ENCODE measurements at places on chromosomes 13 and 19.

- DNase-seq, result no peak
These were observed 62.3 kb upstream of the UQCRFS1 start for GRCh38 chr19:29275266-29275665.

DNA sequence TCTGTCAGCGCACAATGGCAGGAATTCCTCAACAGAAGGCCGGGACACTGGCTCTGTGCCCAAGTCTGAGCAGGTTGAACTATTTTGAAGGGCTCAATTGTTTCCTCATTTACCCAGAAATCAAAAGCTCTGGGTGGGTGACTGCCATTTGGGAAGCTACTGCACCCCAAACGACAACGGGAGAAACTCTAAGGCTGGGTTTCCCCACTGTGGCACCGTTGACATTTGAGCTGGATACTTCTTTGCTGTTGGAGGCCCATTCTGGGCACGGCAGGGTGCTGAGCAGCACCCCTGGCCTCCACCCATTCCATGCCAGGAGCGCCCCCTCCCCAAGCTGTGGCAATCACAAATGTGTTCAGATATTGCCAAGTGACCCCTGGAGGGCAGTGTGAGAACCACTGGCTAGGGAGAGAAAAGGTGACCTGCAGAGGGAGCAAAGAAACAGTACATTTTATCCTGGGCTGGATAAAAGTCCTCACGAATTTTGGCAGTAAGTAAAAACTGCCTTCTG is 62.5 kb downstream of the RFX2 start:
- no peak for DNase-seq

- DNase-seq, result no peak
These were observed 5.2 kb downstream of the PRX start for GRCh38 chr19:40407714-40408597.

DNA sequence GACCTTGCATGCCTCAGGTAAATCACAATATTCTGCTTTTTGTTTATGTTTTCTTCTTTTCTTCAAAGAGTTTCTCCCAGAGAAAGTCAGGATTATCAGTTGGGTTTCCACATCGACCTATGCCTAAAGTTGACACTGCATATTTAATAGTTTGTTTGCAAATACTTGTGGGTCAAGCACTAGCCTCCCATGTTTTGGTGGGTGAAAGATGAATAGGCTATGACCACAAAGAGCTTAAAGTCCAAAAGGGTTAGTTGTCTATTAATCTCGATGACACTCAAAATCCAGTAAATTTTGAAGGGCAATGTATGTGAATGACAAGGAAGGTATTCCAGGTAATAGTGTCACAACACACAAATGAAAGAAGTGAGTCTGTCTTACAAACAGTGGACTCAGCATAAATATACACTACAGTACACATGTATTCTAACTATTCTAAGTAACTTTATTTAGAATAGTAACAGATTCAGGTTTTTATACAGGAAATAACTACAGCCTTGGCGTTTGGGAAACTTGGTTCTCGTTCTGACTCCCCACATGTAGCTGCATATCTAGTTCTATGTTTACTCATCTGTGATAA is 667.1 kb downstream of the PCDH17 start:
- no peak for DNase-seq

DNA sequence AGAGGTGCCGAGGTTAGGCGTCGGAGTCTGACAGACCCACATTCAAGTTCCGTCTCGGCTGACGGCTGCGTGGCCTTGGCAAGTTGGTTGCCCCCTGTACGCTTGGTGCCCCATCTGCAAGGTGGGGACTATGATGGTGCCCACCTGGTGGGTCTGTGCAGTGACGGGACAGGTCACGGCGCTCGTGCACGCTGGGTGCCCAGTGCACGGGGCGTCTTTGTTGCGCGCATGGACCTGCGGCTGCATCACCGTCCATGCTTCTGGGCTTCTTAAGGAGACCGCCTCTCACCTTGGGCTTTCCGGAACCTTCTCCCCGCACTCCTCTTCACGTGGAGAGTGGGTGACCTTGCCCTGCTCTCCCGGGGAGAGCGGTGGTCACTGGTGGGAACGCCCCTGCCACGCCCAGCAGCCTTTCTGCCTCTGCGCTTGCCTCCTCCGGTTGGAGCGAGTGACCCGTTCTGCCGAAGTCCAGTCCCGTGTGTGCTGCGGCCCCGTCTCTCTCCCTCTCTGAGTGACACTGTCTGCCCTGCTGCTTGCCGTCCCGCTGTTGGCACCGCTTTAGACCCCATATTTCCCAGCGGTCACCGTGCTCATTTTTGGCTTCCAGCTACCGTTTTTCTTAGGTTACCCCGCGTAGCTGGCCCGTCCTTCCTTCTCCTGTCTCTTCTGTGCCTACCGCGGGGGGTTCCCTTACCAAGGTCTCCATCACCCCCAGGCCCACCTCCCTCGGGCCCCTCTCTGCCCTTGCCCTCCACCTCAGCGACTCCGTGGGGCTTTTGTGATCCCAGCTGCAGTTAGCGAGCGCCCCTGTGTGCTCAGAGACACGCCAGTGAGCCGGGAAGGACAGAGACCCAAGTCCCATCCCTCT is 6.4 kb downstream of the ATP11A start:
- no peak for DNase-seq

- DNase-seq, result no peak
These were observed 57.6 kb downstream of the RCBTB2 start for GRCh38 chr13:48475230-48475629.

GRCh38 chr13:100751826-100752225 is 77.2 kb upstream of the TMTC4 start:
- peak; percentile 13 for DNase-seq

GRCh38 chr19:34994643-34995541 is 5.2 kb upstream of the GRAMD1A start:
- no peak for DNase-seq

- no peak for DNase-seq
These were observed 5.3 kb downstream of the MLNR start for GRCh38 chr13:49225223-49226042.

DNA sequence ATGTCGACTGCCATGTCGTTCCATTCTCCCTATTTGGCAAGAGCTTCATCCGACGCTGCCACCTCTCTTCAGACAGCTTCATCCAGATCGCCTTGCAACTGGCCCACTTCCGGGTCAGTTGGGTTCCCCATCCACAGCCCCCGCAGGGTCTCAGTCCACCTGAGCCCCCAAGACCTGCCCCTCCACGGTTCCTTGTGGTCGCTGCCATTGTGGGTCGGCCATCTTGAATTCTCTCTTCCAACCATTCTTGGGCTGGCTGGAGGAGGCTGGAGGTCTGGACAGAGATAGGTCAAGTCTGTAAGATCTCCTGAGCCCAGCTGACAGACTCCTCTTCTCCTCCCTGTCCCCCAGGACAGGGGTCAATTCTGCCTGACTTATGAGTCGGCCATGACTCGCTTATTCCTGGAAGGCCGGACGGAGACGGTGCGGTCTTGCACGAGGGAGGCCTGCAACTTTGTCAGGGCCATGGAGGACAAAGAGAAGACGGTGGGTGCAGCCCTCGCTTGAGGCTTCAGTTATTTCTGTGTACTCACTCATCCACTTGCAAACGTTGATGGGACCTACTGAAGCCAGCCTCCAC is 19.5 kb downstream of the CPT1C start:
- DNase-seq, result no peak

DNA sequence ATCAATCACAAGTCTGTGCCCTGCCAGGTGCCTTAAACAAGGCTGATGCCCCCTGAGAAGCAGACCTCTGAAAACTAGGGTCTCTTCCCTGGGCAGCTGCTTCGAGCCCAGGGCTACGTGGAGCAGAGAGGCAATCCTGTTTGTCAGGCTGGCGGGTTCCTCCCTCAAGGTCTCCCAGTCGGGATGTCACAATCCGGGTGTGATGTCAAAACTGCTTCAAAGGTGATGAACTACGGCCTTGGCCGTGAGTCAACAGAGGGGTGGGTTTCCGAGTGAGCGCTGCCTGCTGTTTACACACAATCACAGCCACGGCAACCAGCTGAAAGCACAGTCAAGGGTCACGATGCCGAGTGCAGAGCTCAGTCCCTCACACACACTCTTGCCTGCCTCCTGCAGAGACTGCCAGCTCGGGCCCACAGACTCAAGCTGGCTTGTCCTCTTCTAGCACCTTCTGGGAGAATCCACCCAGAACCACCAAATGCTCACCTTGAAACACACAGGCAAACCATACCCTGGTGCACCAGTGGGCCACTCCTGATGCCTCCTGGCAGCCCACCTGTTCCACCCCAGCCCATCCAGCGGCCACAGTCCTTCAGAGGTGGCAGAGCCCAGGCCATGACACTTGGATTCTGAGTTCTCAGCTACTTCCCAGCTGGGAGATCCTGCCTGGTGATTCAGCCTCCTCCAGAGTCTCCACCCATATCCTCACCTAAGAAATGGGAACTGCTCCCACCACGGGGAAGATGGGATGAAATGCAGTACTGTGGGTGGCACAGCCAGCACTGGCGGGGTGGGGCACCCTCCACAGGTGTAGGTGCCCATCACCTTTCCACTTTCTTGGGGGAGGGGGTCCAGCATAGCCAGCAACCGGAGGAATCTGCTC is 6.8 kb downstream of the ELL start:
- DNase-seq, result no peak

- DNase-seq, result no peak
These were observed 28.5 kb upstream of the PLEKHF1 start for GRCh38 chr19:29636553-29637360.
